ENCODE measurements at places on chromosomes 7 and 10. TPM values are rescaled to one million over a fixed set of nuclear protein-coding genes. Genes with fewer than 3 reads are reported as not detected.

The MYOF gene
- 45.8 TPM for total RNA-seq

The OR6B1 gene
- total RNA-seq, result not detected

The AZGP1 gene
- 4.5 TPM for total RNA-seq

The GPER1 gene
- 3.3 TPM for total RNA-seq

The TMEM72 gene
- total RNA-seq, result 8.0 TPM

All from spinal cord (tissue), 10 donors.